GM18507 (cell line): ENCODE measurements at places on chromosomes 2 and 18.

DNA sequence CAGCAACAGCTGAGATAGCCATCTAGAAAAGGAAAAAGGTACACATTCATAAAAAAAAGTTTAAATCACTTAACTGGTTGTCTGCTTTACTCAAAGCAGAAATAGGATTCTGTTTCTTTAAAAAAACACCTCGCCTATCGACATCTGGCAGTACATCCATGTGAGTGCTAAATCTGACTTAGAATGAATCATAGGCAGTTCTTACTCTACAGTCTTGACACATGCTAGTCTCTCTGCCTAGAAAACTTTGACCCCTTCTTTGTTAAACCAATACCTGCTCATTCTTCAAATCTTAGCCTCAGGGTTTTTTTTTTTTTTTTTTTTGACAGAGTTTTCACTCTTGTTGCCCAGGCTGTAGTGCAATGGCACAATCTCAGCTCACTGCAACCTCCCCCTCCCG is 37.1 kb upstream of the GPR75 start:
- DNase-seq = no peak

- no peak for DNase-seq
These were observed 254.7 kb downstream of the VAPA start for GRCh38 chr18:10168477-10168876.

- DNase-seq = no peak
These were observed 4.6 kb downstream of the LOXHD1 start for GRCh38 chr18:46652372-46652771.

GRCh38 chr2:158197940-158198339 is 96.3 kb downstream of the UPP2 start:
- DNase-seq = no peak

DNA sequence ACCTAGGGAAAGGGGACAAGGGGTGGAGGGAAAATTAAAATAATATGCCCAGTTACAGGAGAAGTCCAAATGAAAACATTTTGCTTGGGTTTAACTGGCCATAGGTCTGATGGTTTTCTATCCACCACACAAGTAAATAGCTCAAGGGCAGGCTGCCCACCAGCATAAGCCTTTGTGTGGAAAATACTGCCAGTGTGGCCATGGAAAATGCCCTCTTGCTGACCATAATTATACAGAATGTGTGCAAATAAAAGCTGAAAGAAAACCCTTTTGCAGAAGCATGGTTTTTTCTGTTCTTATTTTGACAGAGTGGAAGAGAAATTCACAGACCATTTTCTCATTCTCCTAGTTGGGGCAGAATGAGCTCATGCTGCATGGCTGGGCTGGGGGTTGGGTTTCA is 111.3 kb upstream of the SIX2 start:
- DNase-seq = no peak

DNA sequence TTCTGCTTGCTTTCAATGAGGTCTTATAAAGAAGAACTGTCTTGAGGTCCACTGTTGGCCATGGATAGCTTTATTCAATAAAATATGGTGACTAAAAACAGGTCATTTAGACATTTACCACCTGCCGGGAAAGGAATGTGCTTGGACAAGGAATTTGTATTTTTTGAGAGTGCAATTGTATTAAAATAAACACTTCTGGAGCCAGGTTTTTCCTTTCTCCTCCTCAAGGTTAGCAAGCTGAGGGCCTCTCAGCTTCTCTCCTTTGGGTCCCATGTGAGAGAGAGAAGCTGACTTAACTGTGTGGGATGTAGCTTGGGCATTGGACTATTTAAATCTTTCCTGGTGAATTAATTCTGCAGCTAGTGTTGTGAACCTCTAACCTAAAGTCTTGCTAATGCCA is 321.0 kb downstream of the MEIS1 start:
- no peak for DNase-seq

DNA sequence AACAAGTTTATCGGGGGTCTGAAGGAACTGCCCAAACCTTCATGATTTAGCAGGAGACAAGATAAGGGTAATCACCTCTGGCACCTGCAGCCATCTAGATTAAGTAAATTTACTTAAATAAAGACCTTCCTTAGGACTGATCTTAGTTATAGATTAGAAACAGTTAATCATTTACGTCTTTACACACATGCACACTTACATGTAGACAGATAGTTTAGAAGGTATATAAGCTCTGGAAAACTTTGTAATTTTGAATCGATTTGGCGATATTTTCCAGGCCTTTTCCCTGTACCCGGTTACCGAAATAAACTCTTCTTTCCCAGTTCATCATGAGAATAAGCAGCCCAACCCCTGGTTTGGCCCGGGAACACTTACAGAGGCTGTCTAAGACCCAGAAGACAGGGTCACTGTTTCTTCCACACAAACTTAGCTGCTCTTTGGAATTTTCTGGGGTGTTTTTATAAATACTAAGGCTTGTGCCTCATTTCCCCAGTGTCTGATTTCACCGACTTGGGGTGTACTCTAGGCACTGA is 560 bp upstream of the SKA1 start:
- no peak for DNase-seq

- DNase-seq = no peak
These were observed 38.4 kb downstream of the TCF4 start for GRCh38 chr18:55549474-55550104.

- DNase-seq = no peak
These were observed 88.8 kb downstream of the KYNU start for GRCh38 chr2:142966284-142966683.

GRCh38 chr2:233201258-233202013 is 50.0 kb upstream of the ATG16L1 start:
- DNase-seq = no peak

DNA sequence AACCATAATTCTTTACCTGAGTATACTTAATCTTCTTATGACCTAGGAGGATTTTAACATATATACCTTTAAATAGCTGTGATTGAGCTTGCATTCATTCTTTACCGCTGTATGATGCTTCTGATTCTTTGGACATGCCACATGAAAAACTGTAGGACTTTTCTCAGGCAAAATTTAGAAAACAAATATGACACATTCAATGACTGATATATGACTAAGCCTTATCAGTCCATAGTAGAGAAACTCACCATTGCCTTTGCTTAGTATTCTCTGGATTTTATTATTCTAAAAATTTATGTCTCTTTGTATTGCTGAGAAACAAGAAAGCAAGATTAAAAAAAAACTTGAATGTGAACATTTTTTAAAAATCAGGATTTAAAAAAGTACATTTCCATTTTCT is 3.7 kb downstream of the FAM171B start:
- no peak for DNase-seq

- no peak for DNase-seq
These were observed 178.9 kb upstream of the SERPINE2 start for GRCh38 chr2:224217962-224218347.

GRCh38 chr2:89833116-89833779 is 1141.8 kb downstream of the RPIA start:
- DNase-seq = no peak

- DNase-seq = no peak
These were observed 257.5 kb upstream of the KLHL29 start for GRCh38 chr2:23127465-23127864.

DNA sequence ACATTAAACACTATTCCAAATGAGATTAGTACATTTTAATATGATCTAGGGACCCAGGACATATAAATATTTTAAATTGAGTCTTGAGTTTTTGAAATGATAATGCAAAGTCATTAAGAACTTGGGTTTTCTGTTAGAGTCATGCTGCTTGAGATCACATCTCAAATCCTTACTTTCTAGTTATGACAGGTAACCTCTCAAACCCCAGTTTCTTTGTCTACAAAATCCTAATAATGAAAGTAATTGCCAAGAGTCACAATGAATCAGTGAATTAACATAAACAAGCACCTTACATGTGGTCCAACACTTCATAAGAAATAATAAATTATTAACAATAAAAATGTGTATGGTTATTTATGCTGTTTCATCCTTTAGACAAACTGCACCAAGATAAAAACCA is 607.6 kb downstream of the LRP1B start:
- no peak for DNase-seq

DNA sequence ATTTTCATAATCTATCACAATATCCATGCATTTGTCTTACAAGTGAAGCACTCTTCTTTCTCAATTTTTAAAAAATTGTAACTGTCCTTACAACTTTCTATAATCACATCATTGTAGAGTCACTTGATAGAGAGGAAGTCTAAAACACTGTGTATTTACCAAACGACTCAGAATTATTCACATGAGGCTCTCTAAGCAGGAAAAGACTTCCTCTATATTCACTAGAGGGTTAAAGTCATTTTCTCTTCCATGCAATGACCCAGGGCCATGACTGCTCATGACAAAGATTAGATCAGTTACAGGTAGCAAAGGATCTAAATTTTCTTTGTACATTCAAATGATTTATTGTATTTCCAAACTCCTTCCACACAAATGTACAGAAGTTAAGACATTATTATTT is 9.0 kb upstream of the SLC1A4 start:
- DNase-seq = no peak

DNA sequence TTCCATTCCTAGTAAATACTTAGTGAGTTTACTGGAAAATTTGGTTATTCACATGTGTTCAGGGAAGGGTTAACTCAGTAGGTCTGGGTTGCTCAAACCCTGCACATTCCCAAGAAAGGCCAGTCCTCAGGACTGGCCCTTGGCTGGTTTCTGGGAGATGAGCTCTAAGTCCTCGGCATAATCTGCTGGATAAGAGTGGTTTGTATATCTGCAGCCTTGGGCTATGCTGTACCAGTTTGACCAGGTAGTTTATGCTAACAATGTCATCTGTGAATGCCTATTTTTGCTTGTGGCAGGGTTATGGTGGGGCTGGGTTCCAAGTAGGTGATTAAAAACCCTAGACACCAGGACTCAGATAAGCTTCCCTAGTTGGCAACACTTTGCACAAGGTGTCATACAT is 7.4 kb upstream of the PTH2R start:
- no peak for DNase-seq

DNA sequence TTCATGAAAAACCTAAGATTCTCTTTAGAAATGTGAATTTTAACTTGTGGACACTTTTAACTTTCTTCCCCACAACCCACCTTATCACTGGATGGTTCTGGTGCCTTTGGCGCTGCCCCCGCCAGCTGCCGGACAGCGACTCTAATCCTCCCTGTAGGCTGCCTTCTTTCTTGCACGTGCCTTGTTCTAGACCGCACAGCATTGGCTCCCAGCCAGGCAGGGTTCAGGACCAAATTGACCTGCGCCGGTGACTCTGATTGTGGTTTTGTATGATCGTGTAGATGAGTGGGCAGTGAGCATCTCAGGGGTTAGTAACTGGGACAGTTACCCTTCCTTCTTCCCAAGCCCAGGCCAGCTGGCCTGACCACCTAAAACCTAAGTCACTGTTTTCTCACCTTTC is 106.8 kb downstream of the ASAP2 start:
- DNase-seq = no peak

- no peak for DNase-seq
These were observed 6.9 kb upstream of the GFPT1 start for GRCh38 chr2:69393963-69394362.

- DNase-seq = no peak
These were observed 337.9 kb upstream of the PKDCC start for GRCh38 chr2:41709702-41710599.

DNA sequence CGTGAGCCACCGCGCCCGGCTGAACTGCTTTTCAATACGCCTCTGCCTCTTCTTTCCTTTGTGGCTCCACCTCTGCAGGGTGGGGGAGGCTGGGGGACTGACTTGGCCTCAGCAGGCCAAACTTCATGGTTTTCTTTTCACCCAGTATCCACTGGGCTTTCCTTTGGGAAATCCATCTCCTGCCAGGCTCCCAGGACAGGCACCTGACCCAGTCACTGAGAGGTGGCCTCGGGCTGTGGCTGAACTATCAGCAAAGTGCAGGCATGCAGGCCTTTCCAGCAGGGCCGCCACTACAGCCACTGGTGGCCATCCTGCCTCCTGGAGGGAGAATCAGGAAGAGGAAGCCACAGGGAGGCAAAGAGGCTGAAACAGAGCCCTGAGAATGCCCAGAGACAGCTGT is 33.4 kb upstream of the SEMA4C start:
- no peak for DNase-seq

DNA sequence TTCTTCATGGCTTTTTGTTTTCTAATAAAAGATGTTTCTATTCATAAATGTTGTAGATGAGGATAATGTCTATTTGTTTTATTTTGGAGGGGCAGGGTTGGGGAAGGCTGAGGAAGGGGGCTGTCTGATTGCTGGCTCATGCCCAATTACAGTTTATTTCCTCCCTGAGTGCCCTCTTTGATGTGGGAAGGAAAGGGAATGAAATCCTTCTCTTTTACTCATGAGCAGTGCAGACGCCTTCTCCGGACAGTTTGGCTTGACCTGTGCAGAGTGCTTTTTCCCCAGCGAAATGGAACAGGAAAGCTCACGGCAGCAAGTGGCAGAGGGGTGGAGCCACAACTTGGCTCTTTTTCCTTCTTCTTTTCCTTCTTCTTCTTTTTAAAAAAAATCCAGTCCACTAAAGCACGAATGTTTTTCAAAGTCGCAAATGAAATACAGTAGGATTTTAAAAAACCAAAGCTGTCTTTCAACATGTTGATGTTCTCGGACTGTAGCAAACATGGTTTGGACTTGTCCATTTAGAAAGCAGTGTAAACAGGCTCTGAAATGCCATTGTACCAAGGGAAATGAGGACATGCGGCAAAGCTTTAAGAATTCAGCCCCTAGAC is 34.5 kb downstream of the RAB31 start:
- DNase-seq = no peak

DNA sequence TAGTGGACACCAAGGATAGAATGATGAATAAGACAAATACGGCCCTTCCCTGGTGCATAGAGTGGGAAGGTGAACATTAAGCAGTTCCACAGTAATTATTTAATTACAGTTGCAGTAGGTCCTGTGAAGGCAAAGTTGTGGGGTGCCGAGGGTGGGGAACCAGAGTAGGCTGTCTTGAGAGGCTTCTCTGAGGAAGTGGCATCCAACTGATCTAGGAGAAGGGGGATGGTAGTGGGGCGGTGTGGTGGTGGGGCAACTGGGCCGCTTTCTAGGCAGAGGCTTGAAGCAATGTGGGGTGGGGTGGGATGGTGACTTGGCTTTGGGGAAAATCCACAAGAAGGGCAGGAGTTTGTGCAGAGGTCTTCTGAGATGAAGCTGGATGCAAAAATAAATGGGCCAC is 11.7 kb downstream of the ACSL3 start:
- DNase-seq = no peak
